Amniotic epithelial cell (primary cell): ENCODE measurements at places on chromosomes 11 and 22.

GRCh38 chr11:9834291-9834690 lies 170.4 kb downstream of the SWAP70 start:
- DNase-seq = peak; percentile 98

DNA sequence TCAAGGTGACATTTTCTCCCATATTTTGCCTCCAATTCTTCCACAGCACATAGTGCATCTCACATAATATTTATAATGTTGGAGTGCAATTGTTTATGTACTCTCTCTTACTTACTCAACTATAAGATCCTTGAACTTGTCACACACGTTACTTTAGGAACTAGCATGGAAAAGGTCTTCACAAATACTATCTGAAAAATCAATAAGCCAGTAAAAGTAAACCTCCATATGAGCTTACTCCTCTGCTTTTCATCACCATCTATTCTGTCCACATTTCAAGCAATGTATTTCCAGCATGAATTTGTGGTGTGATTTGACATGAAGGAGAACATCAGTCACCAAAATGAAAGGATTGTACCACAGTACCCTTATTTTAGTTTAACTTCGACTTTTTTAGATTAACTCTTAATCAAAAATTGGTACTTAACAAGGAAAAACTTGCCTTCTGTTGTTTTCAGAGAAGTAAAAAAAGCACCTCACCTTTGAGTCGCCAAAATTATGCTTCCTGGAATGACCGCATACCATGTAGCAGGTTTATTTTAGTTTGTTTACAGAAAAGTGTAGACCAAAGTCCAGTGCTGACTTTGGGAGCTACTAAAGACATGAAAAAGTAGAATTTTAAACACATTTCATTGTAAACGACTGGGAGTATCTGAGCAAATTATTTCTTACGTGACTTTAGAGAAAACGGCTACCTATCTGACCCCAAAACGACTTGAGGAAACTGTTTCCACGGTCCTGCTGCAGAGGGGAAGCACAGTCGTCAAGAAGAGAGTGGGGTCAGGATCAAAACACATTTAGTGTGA lies at the start of gene SLC22A9:
Gene SLC22A9, plus strand, starts transcription at position 621 of the 806 bp plus-strand sequence. CDS start 272 bp downstream, outside the sequence.
- DNase-seq = no peak

DNA sequence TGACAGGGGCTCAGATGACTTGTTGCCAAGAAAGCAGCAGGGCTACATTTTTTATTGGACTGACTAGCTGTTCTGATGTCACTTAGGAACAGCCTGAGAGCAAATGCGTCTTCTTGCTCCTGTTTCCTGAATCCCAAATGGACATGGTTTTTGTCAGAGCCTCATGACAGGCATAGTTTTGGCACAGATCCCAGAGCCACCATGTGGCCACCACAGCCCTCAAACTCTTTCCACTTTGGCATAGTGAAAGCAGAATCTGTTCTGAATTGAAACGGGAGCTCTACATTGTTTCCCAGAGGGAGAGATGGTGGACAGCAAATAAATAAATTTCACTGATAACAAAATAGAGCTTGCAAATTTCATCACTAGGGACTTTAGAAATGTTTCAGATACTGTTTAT lies 222.2 kb downstream of the C11orf87 start:
- peak; percentile 4 for DNase-seq

DNA sequence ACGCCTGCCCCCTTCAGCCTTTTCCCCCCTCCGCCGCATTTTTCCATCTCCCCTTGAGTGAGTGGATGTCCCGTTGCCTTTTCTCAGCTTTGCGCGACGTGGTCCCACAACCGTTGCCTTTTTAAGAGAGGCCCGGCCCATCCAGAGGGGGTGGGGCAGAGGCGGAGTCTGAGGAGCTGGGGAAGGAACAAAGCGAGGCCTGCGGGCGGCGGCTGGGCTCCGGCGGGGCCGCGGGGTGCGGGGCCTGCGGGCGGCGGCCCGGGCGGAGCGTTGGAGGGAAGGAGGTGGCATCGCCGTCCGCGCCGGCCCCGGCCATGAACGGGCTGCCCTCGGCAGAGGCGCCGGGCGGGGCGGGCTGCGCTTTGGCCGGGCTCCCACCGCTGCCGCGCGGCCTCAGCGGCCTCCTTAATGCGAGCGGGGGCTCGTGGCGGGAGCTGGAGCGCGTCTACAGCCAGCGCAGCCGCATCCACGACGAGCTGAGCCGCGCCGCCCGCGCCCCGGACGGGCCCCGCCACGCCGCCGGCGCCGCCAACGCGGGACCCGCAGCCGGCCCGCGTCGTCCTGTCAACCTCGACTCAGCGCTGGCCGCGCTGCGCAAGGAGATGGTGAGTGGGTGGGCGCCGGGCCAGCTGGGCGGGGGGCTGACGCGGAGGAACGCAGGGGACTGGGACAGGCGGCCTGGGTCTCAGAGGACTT lies at the start of gene FAM89B:
Gene FAM89B, plus strand, starts transcription at position 183 of the 696 bp plus-strand sequence. Its CDS starts 132 bp downstream, at position 315.
- DNase-seq = peak; percentile 76

DNA sequence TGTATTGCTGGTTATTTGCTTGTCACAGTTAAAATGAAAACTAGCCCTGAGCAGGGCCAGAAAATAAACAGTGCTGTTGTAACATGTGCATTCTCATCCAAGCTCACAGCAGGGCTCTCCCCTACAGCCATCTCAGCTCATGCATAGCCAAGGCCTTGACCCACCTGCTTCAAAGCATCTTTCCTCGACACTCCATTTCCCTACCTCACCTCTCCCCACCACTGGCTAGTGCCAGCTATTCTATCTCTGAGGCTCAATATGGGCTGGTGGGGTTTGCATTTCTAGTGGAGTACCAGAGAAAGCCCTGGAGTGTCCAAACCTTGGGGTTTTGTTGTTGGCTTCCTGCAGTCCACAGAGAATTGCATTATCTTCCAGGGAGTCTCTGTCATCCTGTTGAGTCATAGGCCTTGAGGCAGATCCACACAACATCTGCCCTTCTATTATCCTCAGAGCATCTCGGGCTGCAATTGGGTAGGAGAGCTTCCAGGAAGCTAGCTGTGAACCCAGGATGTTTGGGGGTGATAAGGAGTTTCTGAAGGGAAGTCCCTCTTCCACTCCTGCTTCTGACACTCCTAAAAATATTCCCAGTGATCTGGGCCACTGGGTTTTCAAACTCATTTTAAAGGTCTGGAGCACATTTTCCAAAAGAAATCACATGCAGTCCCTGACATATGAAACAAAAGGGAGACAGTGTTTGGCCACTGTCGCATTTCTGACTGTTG lies 36.1 kb upstream of the AMOTL1 start:
- peak; percentile 94 for DNase-seq

DNA sequence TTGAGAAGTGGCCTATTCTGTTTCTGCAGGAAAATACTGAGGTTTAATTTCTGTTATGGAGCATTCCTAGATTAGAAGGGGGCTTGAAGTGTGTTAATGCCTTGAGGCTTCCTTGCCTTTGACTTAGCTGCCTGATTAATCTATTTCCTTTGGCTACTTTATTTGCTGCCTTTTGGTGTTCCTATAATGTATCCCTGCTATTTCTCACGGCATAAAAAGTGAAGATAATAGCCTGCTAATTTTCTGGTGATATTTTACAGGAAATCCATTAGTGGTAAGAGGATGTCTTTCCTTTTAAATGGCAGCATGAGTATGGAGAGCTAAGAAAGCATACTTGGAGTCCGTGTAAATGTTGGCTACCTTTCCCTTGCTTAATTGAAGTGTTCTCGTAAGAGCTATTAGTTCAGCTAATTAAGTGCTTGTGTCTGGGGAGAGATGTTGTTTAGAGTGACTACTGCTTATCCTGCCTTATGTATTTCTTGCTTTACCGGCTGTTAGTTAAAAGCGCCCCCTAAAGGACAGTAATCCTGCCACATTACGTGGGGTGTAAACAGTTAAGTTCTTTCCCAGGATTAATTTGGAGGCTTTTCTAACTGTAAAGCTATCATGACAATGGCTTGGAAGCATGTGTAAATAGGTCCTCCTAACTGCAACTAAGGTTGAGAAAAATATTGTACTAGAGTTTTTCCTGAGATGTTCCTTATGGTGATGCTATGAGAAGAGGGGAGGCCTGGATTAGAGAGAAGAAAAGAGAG lies 45.6 kb downstream of the ZNF280B start:
- DNase-seq = no peak
